ENCODE measurements at places on chromosomes 4 and X.

DNA sequence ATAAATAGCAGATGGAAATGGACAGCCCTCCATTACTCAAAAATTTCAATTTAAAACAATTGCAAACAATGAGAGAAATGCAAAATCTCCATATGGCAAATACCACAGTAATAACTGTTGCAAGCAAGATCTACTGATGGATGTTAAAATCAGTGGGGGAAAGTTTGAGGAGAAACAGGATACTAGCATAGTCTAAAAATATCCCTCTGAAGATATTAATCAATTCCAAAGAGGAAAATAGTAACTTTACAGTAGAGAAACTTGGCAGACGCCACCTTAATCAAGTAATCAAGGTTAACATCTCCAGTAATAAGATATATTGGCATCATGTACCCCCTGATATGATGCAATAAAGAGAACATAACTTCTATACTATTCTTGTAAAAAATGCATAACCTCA is 344.8 kb downstream of the ZNF674 start:
- no peak for DNase-seq

- no peak for DNase-seq
These were observed 23.4 kb downstream of the TAB3 start for GRCh38 chrX:30865612-30866011.

DNA sequence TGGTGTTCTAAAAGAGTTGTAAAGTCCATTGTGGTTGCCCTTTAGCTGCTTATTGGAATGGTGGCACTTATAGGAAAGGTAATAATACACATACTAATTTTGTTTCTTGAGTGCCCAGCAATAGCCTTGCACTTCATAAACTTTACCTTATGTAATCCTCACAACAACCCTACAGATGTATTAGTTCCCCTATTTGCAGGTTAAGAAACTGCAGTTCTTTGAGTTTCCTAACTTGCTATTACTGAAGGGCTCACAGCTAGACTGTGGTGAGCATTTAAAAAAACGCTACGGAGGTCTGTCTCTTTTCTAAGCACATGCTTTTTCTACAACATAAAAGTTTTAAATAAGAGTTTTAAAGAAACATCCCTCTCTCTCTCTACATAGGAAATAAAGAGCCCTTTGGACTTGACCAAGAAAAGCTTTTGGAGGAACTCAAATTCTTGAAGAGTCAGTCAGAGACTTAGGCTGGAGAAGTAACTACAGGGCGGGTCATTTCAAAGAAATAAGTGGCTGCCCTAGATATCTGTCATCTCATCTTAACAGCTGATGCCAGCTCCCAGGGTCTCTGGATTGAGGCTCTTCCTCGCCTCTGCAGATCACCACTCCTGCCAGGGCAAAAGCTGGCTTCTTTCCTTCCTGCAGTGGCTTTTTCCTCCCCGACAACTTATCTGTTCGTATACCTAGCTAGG is 42.0 kb upstream of the FBXW7 start:
- peak; percentile 80 for DNase-seq

GRCh38 chr4:56791316-56791715 is 30.2 kb downstream of the SPINK2 start:
- DNase-seq, result no peak

DNA sequence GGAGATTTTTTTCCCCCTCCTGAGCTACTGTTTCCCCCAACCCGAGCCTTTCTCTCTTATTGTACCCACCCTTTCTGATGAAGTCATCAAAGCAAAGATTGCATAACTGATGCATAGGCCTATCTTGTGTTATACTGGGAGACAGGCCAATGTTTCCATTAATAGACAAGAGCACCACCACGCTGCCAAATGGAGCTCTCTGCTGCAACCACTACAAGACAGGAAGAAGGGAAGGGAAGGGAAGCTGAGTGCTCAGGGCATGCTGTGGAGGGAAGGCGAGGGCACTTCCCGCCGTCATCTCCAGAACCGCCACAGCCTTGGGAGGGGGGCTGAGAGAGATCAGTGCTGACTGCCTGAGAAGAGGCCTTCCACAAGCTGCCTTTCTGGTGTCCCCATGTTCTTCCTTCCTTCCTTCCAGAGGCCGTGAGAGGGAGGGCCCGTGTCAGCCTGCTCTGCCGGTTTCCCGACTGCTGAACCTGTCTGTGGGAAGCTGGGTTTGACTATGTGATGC is 75.0 kb downstream of the MGST2 start:
- DNase-seq, result peak; percentile 26

Measured in erythroblast (primary cell).